ENCODE measurements at places on chromosomes 2 and 18. TPM values are rescaled to one million over a fixed set of nuclear protein-coding genes. Genes with fewer than 3 reads are reported as not detected.

The FARSB gene
- total RNA-seq, result 46.5 TPM

The LYG2 gene
- not detected for total RNA-seq

The SLC35F5 gene
- 152 TPM for total RNA-seq

The GRHL1 gene
- total RNA-seq, result 1.1 TPM

The IL1B gene
- total RNA-seq, result 0.37 TPM

The ANKRD23 gene
- 1.4 TPM for total RNA-seq

The CNRIP1 gene
- total RNA-seq, result 40.1 TPM

The DSC3 gene
- total RNA-seq, result under 0.01 TPM

The FTCDNL1 gene
- 1.8 TPM for total RNA-seq

The MBP gene
- total RNA-seq, result 26.5 TPM

The CD28 gene
- total RNA-seq, result not detected

The PROKR1 gene
- total RNA-seq, result not detected

The POMC gene
- total RNA-seq, result 0.73 TPM

The COL5A2 gene
- 186 TPM for total RNA-seq

The RBBP8 gene
- 40.5 TPM for total RNA-seq

The BAZ2B gene
- total RNA-seq, result 27.6 TPM

The ANKRD62 gene
- not detected for total RNA-seq

The SERPINB3 gene
- total RNA-seq, result not detected

The LGALSL gene
- 2.9 TPM for total RNA-seq

The PFN4 gene
- total RNA-seq, result 0.78 TPM

The INHA gene
- total RNA-seq, result 0.37 TPM

The TOGARAM2 gene
- total RNA-seq, result 0.37 TPM

The DPP4 gene
- 214 TPM for total RNA-seq

The KCTD1 gene
- total RNA-seq, result 11.7 TPM

The COL4A3 gene
- under 0.01 TPM for total RNA-seq

The ITM2C gene
- 18.4 TPM for total RNA-seq

The CLEC4F gene
- total RNA-seq, result not detected

The CXCR1 gene
- not detected for total RNA-seq

The AMER3 gene
- total RNA-seq, result not detected

The TRIM54 gene
- total RNA-seq, result not detected

Data from subcutaneous preadipocyte (primary cell).